ENCODE measurements at places on chromosomes 2 and 18. TPM values are rescaled to one million over a fixed set of nuclear protein-coding genes. Genes with fewer than 3 reads are reported as not detected.

PKP4 gene
- total RNA-seq: 22.2 TPM

BCL11A gene
- not detected for total RNA-seq

NYAP2 gene
- not detected for total RNA-seq

XIRP2 gene
- total RNA-seq: not detected

TUBA4B gene
- total RNA-seq: 0.33 TPM

SKOR2 gene
- total RNA-seq: not detected

KCNK3 gene
- total RNA-seq: 0.84 TPM

HAT1 gene
- total RNA-seq: 96.5 TPM

DNAJC5G gene
- not detected for total RNA-seq

RUFY4 gene
- total RNA-seq: not detected

ACYP2 gene
- 8.0 TPM for total RNA-seq

CELF4 gene
- not detected for total RNA-seq

ARHGAP28 gene
- total RNA-seq: 0.08 TPM

ASPRV1 gene
- total RNA-seq: 0.10 TPM

BMP10 gene
- not detected for total RNA-seq

ANTXR1 gene
- 144 TPM for total RNA-seq

MYO3B gene
- not detected for total RNA-seq

ZEB2 gene
- total RNA-seq: 6.7 TPM

POU3F3 gene
- total RNA-seq: 0.06 TPM

SERPINB12 gene
- total RNA-seq: not detected

UPP2 gene
- not detected for total RNA-seq

C2orf78 gene
- total RNA-seq: not detected

PLEKHH2 gene
- 0.89 TPM for total RNA-seq

ADD2 gene
- total RNA-seq: 22.3 TPM

PLGLB2 gene
- total RNA-seq: not detected

TEKT4 gene
- total RNA-seq: not detected

ZNF521 gene
- not detected for total RNA-seq

APCDD1 gene
- total RNA-seq: not detected

TWIST2 gene
- total RNA-seq: 8.6 TPM

KLHL30 gene
- 0.37 TPM for total RNA-seq

REG1A gene
- not detected for total RNA-seq

ZBTB14 gene
- total RNA-seq: 6.1 TPM

ESPNL gene
- total RNA-seq: 0.43 TPM

RNU2-63P gene
- not detected for total RNA-seq

LAMA3 gene
- total RNA-seq: 51.0 TPM

C2orf81 gene
- 2.2 TPM for total RNA-seq

SCN1A gene
- total RNA-seq: not detected

CEP68 gene
- 10.4 TPM for total RNA-seq

DNAH7 gene
- total RNA-seq: 0.59 TPM

SEMA4F gene
- 8.5 TPM for total RNA-seq

BOLL gene
- total RNA-seq: not detected
